ENCODE measurements at places on chromosomes 12 and 14. TPM values are rescaled to one million over a fixed set of nuclear protein-coding genes. Genes with fewer than 3 reads are reported as not detected.

DNA sequence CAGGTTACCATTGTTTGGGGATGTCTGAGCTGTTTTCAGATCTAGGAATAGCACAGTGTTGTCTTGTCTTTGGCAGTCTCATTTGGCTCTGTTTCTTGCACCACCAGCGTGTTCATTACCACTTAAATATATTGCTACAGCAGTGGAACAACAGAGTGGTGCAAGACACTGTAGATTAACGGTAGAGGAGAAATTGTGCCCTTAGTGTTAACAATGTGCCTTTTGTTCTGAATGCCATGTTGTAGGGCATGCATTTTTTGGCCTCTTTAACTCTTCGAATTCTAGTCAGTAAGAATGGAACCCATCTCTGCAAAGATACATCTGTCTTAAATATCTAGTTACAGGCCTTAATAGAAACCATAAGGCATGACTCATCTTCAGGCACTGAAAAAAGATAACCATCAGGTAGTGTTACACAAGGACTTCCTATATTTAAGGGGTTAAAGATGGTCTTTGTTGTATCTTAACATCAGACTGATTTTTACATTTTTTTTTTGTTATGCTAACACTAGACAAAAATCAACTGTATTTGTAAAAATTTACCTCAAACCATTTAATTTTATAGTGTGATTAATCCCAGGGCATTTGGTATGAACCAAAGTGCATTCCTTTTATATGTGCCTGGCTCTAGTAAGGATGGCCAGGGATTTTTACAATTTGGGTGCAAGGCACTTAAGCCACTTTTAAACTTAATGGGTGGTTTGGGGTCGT lies 12.9 kb downstream of the DYRK2 start:
- DNase-seq: no peak

- peak; percentile 69 for DNase-seq
These were observed 16.1 kb downstream of the UBC start for GRCh38 chr12:124898200-124898922.

DNA sequence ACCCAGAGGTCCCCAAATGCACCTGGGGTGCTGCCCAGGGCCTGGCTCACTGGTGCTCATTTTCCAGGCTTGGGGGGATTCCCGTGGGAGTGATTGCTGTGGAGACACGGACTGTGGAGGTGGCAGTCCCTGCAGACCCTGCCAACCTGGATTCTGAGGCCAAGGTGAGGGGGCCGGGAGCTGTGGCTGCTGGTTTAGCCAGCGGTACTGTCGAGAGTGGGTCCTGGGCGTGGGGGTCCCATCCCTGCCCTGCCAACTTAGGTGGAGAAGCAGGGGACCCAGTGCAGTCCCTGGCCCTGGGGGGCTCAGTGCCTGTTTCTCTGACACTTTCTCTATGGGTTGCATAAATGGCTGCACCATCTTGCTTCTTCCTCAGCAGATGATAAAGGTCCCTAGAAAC lies 50.9 kb downstream of the FOXN4 start:
- DNase-seq: no peak

- DNase-seq: no peak
These were observed 56.4 kb downstream of the EP400 start for GRCh38 chr12:132006056-132006680.

DNA sequence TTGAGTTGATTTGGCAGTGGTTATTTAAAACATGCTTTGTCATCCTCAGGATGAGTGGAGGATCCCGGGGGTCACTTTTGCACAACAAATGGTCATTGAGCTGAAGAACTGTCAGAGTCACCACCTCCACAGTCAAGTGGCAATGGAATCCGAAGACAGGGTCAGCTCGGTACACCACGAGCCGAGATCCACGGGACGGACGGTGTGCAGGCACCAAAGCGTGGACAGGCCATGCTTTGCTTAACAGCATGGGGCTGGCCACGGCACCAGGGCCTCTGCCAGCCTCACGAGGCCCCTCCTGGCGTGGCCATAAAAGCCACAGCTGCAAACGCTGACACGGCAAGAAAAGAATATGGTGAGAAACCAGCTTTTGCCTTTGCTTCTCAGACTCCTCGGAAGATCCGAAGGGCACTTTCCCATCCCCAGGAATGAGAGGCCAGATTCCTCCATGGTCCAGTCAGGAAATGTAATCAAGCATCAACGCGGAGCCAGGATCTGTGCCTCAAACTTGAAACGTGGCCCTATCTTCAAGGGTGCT lies 152.2 kb upstream of the DIO3 start:
- no peak for DNase-seq

The SCFD1 gene
- total RNA-seq: 66.9 TPM

The B4GALNT1 gene
- total RNA-seq: 4.1 TPM

The JPH4 gene
- 1.8 TPM for total RNA-seq

DNA sequence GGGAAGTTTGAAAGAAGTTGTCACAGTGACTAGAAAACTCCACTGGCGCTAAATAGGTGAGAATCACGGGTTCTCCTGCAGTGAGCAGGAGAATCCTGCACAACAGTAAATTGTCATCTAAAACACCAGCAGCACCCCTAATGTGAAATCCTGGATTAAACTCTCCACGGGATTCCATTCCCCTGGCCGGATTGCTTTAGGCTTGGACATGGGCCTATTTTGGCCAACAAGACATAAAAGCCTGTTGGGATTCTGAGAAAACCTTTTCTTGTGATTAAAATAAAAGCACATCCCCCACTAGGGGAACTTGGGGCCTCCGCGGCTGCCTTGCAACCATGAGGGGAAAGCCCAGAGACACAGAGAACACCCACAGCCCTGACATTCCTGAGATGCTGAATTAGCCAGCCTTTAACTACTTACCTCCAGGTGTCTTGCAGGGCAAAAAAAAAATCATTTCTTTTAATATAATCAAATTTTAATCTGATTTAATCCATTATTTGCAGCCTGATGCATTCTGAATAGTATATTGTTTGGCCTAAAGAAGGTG lies 21.0 kb upstream of the TSPAN11 start:
- DNase-seq: no peak

GRCh38 chr14:81772381-81772780 lies 238.7 kb upstream of the SEL1L start:
- no peak for DNase-seq

GRCh38 chr12:67827820-67828383 lies 161.3 kb upstream of the IFNG-AS1 start:
- DNase-seq: no peak

The HCAR3 gene
- total RNA-seq: not detected

GRCh38 chr14:68809524-68809923 lies 16.7 kb upstream of the ZFP36L1 start:
- DNase-seq: no peak

DNA sequence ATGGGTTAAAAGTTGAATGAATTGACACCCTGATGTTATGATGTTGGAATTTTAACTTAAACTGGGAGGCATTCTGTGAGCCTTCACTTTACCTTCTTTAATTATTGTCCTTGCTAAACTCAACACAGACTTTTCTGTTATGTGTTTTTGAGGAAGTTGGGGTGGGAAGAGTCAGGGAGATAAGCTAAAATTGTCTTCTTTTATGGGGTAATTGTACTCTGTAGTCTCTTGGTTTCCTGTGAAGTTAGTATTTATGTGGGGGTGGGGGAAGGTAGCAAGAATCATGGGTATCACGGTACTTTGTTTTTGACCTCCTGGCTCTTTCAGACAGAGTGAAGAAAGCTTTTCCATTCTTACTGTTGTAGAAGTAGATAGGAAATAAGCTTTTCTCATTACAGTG lies 32.9 kb downstream of the RAB21 start:
- no peak for DNase-seq

DNA sequence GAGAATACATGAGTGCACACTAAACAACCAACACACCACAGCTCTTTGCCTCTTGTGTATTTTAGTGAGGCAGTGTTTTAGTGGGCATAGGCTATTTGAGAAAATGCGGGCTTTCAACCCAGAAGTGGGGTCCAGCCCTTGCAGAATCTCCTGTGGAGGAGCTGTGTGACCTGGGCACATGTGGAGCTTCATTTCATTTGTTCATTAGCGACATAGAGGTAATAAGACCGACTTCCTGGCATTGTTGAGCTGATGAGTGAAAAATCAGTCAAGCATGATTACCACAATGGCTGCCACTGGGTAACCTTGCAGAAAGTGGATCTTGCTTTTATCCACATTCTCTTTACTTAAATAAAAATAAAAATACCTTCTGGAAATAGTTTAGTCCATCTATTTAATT lies 923.5 kb downstream of the BCL11B start:
- no peak for DNase-seq

DNA sequence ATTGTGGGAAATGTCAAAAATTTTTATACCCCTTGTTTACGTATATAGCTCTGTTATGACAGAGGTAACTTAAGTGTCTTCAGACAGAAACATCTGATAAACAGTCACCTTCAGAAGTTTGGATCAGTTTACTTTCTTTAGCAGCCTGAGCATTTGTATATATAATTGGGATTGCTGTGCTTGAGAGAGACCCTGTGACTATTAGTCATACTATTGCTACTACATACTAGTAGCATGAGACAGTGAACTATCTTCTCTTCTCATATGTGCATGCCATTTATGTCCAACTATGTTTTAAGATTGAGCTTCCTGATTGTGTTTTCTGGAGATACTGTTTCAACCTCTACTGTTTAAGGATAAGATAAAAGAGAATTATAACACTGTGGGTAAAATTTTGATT lies 101.5 kb downstream of the PDE6H start:
- no peak for DNase-seq

The HELB gene
- 14.2 TPM for total RNA-seq

DNA sequence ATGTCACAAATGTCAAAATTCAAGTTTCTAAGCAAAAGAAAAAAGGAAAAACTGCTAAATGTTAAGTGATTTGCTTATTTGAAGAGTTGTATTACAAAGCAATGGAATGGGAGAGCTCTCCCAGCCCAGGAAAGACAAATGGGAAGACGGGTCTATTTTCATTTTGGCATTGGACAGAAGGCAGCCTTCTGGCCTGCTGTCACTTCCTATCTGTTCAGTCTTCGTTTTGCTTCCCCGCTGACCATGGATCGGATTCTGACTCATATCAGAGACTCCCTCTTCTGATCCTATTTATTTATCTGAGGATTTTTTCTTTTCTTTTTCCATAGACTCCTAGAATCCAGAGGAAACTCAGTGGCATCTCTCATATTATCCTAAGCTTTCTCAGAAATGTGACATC lies 634.9 kb downstream of the DIO2 start:
- no peak for DNase-seq

The C3AR1 gene
- 2.0 TPM for total RNA-seq

The FSCB gene
- not detected for total RNA-seq

The GALNT6 gene
- 15.6 TPM for total RNA-seq

The GOLT1B gene
- total RNA-seq: 48.1 TPM

- DNase-seq: no peak
These were observed 100.5 kb upstream of the RFLNA start for GRCh38 chr12:124194264-124194892.

DNA sequence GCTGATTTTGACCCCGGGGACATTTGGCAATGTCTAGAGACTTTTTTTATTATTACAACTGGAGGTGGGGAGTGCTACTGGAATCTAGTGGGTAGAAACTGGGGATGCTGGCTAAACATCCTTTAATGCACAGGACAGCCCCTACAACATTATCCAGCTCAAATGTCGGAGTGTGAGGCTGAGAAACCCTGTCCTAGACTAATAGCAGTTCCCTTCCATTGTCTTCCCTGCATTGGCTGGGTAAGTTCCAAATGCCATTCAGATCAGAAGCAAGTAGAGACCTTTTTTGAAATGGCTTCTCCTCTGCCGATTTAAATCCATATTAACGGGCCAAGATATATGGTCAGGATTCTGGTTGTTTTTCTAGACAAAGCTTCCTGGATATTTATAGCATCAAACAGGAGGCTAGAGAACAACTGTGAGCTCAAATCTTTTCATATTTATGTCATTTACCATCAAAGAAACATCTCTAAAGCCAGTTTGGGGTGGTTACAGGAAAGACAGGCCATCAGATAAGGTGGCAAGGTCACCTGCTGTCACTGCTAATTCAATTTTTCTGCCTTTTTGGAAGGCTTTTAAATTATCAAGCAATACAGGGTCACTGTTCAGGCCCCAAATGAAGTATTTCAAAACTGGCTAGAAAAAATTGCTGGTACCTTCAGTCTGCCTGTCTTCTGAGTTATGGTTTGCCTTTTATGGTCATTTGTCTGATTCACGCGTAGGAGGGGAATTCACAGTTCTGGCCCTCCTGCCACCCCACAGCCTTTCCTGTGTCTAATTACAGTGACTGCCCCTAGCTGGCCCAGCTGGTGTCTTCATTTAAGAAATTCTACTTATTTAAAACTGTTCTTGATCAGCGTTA lies 20.1 kb upstream of the AKAP5 start:
- peak; percentile 20 for DNase-seq

GRCh38 chr14:103021684-103022001 lies 35.7 kb downstream of the CDC42BPB start:
- DNase-seq: no peak

The MANSC4 gene
- not detected for total RNA-seq

- no peak for DNase-seq
These were observed 31.9 kb upstream of the IFNG-AS1 start for GRCh38 chr12:67957383-67957782.

DNA sequence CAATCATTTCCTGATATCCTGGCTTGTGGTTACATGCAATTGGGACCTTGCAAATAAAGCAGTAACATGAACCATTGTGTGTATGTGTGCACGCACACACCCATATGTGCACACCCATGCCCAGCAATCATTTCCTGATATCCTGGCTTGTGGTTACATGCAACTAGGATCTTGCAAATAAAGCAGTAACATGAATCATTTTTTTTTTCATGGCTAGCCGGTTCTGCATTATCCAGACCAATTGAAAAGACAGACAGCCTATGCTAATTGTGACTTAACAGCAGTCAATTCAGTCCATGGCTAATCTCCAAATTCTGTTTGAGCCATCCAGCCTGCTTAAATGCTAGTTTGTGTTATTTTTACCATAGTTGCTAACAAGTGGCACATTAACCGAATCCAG lies 134.3 kb downstream of the TTC7B start:
- no peak for DNase-seq

The DNAI7 gene
- total RNA-seq: not detected
